ENCODE measurements at places on chromosomes 6 and 20.
A peak's percentile ranks its signal among the peaks of the same experiment; 100 is the strongest.

GRCh38 chr6:14270925-14271788 lies 153.6 kb downstream of the CD83 start:
- no peak for DNase-seq

DNA sequence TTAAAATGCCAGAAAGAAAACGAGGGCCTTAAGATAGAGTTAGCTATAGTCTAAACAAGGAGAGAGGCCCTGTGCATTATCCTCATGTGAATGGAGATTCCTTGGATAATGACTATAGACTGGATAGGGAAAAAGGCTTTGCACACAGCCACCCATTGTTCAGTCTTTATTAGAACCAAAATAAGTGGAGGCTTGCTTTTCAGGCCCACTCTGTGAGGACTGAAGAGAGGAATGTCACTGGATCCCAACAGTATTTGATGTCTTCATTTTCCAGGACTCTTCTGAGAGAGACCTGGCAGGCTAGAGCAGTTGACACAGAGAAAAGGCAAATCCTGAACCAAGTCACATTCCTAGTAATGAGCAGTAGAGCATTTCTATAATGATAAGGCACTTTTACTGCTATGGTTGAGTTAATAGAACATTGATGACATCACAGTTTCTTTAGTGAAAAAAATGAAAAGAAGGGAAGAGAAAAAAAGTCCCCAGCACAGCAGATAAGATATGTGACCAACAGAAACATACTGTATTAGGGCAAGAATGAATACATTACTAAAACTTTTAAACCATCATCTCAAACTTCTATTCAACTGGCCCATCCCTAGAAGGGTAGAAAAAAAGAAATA lies 315.1 kb downstream of the EPHA7 start:
- no peak for DNase-seq

GRCh38 chr6:51528556-51528955 lies 558.9 kb downstream of the PKHD1 start:
- DNase-seq: no peak

- DNase-seq: no peak
These were observed 192.5 kb upstream of the RREB1 start for GRCh38 chr6:6915219-6915618.

DNA sequence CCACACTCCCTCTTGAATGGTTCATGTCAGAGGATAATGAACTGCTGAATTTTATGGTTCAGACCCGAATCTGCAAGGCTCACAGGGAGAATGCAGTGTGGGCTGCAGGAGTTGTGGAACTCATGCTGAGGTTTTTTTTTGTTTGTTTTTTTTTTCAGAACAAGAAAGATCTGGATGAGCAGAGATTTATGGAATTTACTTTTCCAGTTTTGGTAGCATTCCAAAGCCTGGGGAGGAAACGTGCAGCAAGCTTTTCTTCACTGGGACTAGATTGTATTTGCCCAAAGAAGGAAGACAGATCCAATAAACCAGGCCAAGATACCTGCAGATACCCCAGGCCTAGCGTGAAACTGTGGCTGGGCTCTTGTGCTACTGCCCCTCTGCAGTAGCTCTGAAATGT lies 223.9 kb upstream of the TAB2 start:
- DNase-seq: no peak

- DNase-seq: no peak
These were observed 149.1 kb upstream of the BEND3 start for GRCh38 chr6:107264357-107264840.

- DNase-seq: no peak
These were observed 15.0 kb upstream of the PKHD1 start for GRCh38 chr6:52102405-52102804.

- DNase-seq: no peak
These were observed 41.0 kb downstream of the C20orf203 start for GRCh38 chr20:32632461-32633354.

DNA sequence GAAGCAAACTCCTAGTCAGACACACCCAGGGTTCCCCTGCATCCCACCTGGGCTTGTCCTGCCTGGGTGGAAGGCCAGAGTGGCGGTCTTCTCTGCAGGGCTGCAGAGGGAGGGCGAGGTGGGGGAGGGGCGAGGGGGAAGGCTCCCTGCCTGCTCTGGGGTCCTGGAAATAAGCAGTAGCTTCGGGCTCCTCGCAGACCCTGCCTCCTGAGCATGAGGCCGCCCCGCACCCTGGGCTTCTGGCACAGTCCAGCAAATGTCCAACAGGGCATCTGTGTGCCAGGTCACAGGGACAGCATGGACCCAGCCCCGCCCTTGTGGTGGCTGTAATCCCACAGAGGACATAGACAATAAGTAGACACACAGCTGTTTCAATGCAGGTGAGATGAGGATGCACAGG lies 193.8 kb downstream of the TAF4 start:
- DNase-seq: no peak

DNA sequence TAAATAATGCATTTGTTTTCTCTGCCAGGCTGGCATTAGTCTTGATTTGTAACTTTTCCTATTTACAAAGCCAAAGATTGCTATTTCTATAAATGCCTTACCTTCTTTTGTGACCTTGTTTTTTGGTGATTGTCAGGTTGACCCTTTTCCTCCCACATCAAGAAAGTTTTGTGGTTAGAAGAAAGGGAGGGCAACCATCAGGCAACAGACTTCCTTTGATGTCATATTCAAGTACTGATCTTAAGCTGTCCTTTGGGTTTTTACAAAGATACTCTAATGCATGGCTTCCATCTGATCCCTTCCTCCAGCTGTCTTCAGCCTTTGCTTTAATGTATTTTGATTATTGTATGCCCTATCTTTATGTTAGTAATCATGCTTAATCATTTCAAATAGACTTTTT lies 23.9 kb downstream of the RNF217 start:
- no peak for DNase-seq

DNA sequence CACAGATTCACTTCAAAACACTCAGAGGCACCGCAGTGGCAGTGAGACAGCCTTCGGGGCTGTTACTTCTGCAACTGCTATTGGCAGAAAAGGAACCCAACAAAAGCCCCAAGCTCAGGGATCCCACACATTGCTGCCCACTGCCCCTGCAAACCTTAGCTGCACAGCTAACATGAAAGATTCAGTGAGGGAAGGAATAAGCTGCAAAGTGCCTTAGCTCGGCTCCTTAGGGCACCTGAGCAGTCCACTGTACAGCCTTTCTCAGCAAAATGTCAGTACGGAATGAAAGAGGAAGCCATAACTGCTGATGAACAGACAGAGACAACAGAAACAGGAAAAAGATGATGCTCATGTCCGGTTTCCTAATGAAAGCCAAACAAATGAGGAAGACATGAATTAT lies 179.7 kb upstream of the SHLD1 start:
- DNase-seq: no peak

GRCh38 chr20:32941155-32941885 lies 62.9 kb downstream of the SUN5 start:
- no peak for DNase-seq

DNA sequence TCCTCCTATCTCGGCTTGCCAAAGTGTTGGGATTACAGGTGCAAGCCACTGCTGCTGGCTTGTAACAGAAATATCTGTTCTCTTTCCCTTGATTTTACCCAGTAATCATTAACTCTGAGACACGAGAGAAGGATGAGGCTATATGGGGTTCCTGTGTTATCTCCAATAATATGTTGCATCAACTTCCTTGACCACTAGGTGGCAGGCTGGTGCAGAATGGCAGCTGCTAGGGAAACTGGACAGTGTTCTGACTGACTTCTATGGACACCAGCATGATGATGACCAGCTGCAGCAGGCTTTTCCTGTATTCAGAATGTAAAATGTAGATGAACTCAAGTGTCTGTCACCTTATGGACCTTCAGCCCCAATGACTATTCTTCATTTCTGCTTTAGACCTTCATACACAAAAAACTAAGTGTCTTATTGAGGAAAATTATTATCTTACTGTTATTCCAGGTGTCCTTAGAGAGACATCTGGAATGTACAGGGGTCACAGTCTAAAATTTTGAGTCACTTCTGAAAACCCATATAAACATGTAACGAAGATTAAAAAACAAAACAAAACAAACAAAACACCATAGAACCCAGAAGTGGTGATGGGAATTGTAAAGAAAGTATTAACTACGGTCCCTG lies 20.4 kb upstream of the CD109 start:
- DNase-seq: peak; percentile 43

DNA sequence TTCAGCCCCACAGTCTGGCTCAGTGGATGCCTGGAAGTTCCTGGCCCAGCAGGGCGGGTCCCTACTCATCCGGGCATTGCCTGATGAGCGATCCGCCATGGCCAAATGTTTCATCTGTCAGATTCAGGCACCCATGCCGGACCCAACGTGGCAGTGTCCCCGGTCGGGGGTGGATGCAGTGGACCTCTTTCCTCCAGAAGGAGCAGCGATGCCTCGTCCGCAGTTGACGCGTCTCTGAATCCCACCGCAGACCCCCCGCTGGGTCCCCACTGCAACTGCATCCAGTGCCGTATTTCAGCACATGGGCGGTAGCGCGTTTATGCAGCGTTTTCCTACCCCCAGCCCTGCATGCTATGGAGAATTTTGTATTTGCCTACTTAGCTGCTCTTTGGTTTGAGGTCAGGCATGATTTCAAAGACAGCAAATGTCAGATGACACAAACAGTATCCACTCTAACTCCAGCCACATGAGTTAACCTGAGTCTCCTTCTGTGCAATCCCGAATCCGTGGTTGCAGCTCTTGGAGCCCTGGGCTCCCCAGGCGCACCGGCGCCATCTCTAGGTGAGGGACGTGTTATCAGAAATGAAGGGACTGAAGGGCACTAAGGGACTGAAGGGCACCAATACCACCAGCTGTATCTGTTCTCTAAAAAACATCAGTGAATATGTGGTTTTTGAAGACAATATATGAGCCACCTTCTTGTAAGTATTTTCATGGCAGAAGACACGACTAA lies 72.6 kb upstream of the THBS2 start:
- no peak for DNase-seq

DNA sequence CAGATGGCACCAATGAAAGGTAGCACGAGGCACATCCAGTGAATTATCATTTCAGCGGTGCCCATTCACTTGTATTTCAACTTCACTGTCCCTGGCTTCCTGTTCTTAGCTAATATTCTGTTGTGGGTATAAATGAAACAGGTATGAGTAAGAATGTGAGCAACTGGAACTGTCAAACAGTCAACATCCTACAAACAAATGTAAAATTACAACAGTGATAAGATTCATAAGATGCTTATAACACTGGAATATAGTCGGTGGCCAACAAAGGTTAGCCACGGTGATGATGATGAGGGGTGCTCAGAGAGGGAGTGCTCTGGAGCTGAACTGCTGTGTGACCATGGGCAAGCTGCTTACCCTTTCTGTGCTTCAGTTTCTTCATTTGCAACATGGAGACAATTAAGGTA lies 74.9 kb upstream of the TOX2 start:
- no peak for DNase-seq

DNA sequence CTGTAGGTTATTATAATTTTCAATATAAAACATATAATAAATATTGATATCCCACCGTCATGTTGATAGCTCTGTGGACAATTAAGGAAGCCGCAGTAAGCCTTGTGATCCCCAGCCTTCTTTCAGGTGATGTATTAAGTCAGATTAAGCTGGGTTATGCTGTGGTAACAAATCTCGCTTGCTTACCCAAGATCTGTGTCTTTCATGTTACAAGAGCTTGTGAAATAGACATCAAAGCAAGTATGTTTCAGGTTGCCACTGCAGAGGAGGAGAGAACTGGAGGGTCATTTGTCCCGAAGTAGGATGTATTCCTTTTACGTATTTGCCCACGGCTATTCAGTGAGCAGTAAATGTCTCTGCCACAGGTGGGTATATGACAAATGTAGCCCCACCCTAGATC lies 17.8 kb upstream of the BCKDHB start:
- DNase-seq: no peak

DNA sequence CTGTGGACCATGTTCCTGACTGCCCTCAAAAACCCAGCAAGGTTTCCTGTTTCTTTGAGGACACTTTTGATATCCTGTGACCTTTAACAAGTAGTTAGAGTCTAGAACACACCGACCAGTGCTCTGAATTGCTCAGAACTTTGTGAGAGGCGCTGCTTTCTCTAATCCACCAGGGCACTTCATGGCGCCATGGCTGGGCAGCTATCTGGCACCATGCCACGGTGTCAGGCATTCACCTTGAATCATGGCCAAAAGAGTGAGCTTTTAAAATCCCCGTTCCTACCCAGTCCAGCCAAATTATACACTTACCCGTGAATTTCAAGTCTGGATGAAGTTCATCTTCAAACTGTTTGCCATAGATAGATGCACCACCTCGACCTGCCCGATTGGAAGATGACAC lies 17.0 kb upstream of the CPNE5 start:
- DNase-seq: no peak

DNA sequence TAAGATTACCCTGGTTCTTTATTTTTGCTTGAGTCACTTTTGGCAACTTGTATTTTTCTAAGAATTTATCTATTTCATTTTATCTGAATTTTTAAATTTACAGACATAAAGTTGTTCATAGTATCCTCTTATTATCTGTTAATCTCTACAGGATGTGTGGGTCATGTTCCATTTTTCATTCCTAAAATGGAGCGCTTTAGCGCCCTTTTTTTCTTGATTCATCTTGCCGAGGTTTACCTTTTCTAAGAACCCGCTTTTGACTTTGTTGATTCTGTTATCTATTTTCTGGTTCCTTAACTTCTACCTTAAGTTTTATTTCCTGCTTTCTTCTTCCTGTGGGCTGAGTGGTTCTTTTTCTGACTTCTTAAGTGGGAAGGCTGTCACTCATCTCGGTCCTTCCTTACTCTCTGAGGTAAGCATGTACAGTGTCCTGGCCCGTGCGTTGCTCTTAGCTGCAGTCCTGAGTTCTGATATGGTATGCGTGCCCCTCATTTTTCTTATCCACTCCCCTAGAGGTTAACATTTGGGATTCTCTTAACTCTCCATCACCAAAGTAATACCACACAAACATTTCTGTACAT lies 399.8 kb downstream of the CDC5L start:
- no peak for DNase-seq

DNA sequence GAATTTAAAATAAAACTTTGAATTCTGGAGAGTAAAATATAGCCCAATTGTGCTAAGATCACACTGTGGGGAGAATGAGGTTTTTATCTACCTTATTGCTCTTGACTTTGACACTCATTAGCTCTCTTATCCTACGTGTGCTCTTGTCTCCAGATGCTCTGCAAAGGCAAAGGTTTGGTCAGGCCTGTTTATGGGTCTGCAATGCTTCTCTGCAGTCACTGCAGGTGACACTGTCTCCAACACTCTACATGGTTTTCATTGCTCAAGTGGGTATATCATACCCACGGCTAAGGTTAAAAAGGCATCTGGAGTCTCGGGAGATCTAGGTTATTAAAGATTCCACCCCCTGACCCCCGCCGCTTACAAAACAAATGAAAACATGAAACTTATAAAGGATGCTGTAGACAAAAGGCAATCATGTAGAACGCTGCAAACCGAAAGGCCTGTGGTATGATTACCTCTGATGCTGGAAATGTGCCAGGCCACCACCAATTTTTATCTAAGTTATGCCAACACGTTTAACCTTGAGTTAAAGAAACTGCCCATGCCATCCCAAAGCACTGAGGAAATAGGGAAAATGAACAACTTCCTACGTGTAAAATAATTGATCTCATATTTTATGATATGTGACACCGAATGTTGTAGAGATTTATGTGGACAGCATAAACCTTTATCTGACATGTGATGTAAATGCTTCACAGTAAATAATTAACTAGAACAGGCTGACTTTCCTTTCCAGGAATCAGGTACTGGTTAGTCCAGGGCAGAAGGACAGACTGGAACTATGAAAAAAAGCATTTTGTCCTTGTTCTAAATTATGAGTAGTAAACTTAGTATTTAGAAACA lies 238.2 kb upstream of the NOX3 start:
- no peak for DNase-seq
